NCI-H187 (cell line): ENCODE measurements at places on chromosomes 13 and 19.

DNA sequence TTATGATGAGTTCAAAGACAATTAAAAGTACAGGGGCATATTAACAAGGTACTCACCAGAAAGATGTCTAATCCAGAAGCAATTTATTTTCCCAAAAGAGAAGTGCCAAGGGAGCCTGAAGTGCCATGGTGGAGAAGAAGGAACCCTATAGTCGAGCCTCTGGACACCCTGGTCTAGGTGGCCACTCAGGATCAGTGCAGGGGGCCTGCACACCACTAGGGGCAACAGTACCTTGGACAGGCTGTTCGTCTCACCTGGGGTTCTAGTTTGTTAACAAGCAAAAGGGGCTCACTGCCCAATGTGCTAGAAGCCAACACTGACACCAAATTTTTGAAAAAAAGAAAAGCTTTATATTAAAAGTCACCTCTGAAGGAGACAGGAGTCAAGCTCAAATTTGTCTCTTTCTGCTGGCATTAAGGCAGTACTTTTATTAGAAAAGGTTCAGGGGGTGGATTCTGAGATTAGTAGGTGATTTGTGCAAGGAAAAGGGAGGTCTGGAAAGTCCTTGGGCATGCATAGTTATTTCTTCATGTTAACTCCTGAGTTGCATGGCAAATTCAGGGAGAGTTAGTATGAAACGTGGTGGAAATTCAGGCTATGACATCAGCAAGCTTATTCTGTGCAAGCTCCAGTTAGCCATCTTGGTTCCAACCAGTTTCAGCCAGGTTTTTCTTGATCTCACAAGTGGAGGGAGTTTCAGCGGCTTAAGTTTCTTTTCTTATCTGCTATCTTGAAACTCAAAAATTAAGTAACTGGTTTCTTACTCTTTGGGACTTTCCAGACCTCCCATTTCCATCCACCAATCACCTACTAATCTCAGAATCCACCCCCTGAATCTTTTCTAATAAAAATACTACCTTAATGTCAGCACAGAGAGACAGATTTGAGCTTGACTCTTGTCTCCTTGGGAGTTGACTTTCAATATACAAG, 884 bp upstream of the CBY2 start:
- no peak for DNase-seq

DNA sequence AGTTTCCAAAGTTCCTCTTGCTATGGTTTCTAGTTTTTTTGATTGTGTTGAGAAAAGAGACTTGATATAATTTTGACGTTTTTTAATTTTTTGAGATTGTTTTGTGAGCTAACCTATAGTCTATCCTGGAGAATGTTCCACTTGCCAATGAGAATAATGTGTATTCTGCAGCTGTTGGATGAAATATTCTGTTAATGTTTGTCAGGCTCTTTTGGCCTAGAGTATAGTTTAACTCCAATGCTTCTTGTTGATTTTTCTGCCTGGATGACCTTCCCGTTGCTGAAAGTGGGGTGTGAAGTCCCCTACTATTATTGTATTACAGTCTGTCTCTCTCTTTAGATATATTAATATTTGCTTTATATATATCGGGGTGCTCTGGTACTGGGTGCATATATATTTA, 40.0 kb downstream of the RASA3 start:
- DNase-seq, result no peak

DNA sequence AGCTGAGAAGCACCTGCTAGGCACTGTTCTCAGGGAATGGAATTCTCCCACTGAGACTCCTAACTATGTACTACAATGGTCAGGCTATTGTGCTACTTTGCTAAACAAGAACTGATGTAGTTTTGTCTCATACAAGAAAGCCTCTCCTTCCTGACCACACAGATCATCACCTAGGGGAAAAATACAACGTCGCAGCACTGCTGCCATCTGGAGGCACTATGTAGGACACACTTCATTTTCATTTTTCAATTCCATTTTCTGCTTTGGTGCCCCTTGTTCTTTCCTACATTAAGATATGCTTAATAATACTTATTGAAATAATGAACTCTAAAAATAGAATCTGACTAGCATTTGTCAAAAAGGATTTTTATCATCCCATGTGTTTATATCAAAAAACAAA, 21.1 kb downstream of the PROSER1 start:
- no peak for DNase-seq

DNA sequence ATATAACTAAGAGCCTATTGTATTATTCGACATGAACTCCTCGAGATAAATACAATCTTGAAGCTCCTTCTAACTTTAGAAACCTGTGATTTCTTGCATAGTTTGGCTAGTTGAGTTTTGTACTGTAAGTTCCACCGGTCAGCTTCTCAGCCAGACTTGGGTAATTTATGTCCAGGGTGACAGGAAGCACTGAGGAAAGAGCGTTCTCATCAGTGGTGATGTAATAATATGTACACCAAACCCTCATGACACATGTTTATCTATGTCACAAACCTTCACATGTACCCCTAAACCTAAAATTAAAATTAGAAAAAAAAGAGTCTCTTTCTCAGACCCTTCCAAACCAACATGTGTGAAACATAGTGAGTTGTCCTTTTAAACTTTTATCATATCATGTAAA, 205.7 kb downstream of the KCNRG start:
- DNase-seq, result no peak

- DNase-seq, result no peak
Observed at GRCh38 chr13:23695196-23695595, 125.0 kb downstream of the TNFRSF19 start.

DNA sequence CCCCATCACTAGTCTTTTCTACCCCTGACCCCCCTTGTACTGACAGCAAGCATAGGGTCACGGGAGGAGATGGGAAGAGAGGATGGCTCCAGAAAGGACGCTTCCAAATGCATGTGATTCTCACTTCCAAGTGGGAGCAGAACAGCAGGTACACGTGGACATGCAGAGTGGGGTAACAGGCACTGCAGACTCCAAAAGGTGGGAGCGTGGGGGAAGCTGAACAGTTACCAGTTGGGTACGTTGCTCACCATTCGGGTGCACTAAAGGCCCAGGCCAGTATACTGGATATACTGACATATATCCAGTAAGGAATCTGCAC, 2.3 kb upstream of the ETV2 start:
- no peak for DNase-seq

DNA sequence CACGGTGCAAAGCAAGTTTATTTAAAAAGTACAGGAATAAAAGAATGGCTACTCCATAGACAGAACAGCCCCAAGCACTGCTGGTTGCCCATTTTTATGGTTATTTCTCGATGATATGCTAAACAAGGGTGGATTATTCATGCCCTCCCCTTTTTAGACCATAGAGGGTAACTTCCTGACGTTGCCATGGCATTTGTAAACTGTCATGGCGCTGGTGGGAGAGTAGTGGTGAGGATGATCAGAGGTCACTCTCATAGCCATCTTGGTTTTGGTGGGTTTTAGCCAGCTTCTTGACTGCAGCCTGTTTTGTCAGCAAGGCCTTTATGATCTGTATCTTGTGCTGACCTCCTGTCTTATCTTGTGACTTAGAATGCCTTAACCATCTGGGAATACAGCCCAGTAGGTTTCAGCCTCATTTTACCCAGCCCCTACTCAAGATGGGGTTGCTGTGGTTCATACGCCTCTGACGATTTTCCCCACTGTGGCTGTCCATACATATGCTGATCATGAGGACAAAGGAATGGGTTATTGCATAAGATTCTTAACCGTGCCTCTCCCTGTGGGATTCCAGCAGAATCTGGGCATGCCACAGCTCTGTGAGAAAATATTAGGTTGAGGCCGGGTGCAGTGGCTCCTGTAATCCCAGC, 36.9 kb upstream of the ZNF507 start:
- no peak for DNase-seq

DNA sequence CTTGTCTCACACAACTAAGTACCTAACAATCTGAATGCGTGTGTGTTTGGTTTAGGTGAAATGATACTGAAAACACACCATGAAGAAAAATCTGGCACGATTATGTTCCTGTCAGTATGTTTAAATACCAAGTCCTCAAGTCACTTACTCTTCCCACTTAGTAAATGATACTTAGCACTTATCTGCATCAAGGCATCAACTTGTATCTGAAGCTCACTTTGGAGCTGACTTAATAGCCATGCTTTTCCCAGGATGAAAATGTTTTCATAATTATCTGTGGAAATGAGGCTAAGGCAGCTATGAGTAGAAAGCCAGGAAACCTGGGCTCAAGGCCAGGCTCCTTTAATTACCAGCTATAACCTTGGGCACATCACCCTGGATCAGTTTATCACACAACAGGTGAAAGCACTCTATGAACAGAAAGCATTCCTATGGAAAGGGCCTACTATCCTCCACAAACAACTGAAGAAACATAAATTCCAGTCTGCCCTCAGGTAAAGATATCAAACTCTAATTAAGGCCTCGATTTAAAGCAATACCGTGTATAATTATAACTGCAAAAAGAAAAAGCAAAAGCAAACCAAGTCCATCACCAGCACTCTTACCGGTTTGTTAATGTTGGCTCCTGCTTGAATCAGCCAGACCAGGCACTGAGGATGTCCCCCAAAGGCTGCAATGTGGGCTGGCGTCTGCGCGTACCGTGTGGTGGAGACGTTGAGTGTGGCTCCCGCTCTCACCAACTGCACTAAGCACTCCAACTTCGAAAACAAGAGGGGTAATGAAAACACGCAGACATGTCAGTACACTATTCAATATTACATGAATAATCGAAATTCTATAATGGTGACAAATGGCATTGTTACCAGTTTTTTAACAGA, 4.6 kb downstream of the ANKRD10 start:
- no peak for DNase-seq

DNA sequence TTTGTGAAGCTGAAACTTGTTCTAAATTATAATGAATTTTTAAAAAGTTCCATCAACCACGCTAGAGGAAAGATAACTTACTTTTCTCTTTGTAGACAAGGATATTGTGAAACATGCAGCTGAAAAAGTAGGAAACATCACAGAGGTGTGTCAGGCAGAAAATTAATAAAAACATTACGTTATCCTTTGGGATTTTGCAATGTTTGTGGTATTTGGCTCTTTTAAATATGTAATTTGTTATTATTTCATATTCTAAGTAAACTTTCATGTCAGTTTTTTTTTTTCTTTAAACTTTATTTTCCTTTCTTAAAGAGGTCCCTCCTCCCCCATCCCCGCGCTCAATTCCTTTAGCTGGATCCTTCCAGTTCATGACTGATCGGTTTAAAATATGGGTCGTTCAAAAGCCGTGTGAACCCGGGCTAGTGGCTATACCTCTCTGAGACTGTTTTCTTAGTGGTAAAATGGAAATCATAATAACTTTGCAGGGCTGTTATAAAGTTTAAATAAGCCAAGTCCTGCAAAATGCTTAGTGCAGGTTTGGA, 740 bp upstream of the CCDC61 start:
- DNase-seq, result no peak

DNA sequence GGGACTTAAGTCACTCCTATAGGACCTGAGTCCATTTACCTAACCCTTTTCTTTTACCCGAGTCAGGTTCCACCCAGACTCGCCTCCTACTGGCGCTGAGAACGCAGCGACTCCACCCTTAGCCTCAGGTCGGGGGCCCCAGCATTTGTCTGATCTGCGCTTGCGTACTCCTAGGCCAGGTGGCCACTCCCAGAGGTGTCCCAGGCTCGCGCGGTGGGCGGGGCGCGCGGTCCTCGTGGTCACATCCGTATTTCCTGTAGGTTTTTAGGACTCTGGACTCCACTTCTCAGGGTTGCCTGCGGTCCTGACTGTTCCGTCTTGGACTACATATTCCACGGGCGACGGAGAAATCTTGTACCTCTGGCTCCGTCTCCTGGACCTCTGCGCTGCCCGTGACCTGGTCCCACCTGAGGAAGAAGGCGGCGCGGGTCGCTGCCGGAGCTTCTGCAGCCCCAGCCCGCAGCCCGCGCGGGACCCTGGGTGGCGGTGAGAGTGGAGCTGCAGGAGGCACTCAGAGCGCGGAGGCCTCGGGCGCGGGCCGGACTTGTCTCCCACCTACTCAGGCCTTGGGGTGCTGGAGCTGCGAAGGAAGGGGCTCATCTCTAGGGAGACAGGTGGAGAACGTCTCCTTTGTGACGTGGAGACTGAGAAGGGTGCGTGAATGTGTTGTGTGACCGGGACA, 11.0 kb upstream of the ZNF573 start:
- no peak for DNase-seq

GRCh38 chr19:33621811-33622504, at the start of gene CHST8:
Gene CHST8, plus strand, starts transcription at chr19:33621953. Its CDS starts 67,309 bp downstream, at chr19:33689262.
- DNase-seq, result no peak

DNA sequence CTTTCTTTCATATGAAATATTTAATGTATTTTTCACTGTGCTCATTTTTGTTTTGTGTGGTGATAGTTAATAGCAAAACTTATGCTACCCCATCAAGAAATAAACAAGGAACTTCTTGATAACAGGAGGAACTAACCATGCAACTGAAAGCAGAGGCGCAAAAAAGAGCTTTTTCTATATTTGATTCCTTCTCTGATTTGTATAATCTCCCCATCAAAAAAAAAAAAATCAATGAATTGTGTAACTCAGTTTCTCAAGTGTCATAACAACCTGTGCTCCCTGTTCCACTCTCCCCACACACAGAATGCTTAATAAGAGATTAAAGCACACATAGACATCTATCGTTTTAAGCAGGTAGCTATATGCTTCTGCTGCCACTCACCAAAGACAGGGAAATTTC, 67.3 kb upstream of the MED4 start:
- no peak for DNase-seq

DNA sequence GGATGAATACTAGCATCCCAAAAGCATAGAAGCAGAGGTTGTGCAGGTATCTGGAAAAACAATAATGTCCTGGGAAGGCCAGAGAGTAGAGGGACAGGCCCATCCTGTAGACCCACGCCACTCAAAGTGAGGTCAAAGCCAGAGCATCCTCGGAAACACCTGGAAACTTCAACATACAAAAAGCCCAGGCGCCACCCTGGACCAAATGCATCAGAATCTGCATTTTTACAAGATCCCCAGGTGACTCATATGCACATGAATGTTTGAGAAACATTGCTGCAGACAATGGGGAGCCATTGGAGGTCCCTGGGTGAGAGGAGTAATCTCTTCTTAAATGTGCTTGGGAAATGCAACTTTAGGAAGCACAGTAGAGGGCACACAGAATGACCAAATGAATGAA, 684.1 kb downstream of the DIAPH3 start:
- no peak for DNase-seq

DNA sequence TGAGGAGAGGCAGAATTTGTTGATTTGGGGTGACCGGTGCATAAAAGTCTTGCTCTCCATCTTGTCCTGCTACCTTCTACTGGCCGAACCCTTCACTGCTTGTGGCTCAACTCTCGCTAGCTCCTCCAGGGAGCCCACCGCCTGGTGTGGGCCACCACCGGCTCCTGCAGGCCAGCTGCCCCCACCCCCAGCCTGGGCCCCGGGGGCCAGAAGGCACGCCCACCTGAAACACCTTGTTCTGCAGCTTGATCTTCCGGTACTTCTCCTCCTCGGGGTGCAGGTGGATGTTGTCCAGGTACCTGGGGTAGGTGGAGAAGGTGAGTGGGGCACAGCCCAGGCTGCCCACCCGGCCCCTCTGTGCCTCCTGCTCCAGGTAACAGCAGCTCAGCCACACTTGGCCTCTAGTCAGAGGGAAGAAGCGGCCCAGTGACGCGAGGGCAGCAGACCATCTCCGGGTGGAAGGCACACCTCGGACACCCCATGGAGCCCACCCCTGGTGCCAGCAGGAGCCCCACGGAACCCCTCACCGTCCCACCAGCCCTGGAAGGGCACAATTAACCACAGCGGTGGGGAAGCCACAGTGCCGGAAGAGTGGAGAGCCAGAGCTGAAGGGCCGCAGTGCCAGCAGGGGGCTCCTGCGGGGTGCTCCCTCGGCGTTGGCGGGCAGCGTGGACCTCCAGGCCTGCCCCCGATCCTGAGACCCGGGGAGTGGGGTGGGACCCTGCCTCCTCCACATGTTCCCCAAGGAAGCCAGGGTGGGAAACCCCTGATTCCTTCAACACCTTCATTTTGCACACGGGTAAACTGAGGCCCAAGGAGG, 10.1 kb downstream of the UBXN6 start:
- no peak for DNase-seq
